HCEC 1CT (cell line): ENCODE measurements at places on chromosomes 1 and 21.
A peak's percentile ranks its signal among the peaks of the same experiment; 100 is the strongest.

- no peak for DNase-seq
These were observed 83.1 kb upstream of the AJAP1 start for GRCh38 chr1:4571263-4571662.

GRCh38 chr21:42218836-42219605, at the start of gene ABCG1:
Gene ABCG1, plus strand, starts transcription at chr21:42219140. Its CDS starts 123 bp downstream, at chr21:42219263.
- DNase-seq = no peak

- no peak for DNase-seq
These were observed 608 bp downstream of the PEF1 start for GRCh38 chr1:31643976-31644559.

DNA sequence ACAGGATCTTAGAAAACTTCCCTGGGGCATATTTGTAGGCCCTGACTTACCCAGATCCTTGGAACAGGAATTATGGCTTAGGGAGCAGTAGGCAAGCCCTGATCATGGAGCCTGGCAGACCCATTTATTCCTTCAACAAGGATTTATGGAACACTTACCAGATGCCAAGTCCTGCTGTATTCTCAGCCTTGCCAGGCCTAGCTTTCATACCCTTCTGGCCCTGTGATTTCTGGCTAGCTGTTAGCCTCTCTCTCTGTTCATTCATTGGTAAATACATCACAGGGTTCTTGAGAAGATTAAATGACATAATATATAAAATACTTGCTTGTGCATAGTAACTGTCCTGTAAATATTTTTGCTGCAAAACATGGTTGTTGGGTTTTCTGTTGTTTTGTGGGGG, 32.4 kb upstream of the SRP9 start:
- DNase-seq = no peak

DNA sequence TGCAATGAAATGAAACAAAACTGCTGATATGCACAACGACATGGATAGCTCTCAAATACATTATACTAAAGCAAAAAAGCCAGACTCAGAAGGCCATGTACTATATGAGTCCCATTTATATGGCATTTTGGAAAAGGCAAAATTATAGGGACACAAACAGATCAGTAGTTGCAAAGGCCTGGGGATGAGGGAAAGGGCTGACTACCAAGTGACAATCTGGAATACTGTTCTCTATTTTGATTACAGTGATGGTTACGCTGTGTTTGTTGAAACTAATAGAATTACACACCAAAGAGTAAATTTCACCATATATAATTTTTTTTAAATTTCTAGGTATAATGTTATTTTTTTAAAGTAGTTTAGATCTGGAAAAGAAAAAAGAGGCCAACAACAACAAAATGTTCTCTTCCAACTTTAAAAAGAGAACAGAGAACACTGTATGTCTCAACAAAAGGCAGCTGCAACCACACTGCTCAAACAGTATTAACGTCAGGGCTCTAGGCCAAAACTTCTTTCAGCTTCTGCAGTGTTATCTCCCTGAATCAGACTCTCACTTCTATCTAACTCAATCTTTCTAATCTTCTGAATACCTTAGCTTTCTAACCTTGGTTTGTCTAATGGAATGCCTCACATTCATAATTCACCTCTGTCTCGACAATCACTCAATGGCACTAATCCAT, 75.8 kb downstream of the FOXJ3 start:
- DNase-seq = peak; percentile 57

DNA sequence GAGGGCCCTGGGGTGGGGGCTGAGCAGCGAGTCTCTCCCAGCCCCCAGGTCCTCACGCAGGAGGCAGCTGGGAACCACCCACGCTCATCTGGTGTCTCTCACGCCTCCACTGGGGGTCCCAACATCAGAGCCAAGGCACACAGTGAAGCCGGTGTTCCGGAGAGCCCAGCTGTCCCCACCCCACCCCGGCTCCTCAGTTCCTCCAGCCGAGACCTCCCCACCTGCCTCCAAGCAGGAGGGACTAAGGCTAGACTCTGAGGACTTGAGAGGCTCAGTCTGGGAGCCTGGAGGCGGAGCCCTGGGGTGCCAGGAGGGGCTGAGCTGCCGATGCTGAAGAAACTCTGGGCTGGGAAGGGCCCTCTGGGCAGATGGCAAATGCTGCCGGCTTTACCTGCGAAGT, 1.6 kb upstream of the HPCA start:
- no peak for DNase-seq

GRCh38 chr1:40742363-40743061, 41.1 kb upstream of the KCNQ4 start:
- DNase-seq = no peak

- DNase-seq = peak; percentile 94
These were observed 132.7 kb upstream of the IPO9 start for GRCh38 chr1:201696217-201696761.

DNA sequence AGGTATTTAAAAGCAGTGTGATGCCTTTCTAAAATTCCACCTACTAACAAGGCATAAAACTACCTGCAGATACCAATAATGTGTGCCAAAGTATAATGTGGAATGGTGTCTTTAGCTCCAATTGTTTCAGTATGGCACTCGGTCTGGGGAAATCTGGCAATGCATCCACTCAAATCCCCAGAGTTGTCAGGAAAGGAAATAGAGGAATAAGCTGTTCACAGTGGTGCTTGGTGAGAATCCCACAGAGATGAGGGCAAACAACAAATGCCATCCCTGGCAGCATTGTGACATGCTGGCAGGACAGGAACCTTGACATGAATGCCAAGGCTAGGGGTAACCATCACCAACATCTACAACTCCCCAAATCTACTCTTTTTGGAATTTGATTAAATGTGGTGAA, 240.7 kb downstream of the BARHL2 start:
- no peak for DNase-seq

- DNase-seq = no peak
These were observed 25.0 kb upstream of the DDX59 start for GRCh38 chr1:200694738-200695137.

DNA sequence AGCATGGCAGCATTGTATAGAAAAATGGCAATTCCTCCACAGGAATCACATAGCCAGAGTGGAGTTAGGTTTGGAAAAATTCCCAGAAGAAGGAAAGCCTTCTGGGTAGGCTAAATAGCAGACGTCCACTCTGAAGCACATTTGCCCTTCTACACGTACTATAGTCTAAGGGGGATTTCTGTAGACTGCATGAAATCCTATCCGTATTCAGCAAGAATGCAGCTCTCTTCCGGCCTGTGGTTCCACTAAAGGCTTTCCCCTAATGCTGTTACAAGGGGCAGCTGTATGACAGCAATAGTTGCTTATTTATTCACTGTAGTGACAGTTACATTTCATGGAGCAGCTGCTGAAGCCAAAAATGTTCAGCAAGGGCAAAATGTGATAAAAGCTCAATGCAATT, 263.6 kb downstream of the RWDD3 start:
- DNase-seq = no peak

DNA sequence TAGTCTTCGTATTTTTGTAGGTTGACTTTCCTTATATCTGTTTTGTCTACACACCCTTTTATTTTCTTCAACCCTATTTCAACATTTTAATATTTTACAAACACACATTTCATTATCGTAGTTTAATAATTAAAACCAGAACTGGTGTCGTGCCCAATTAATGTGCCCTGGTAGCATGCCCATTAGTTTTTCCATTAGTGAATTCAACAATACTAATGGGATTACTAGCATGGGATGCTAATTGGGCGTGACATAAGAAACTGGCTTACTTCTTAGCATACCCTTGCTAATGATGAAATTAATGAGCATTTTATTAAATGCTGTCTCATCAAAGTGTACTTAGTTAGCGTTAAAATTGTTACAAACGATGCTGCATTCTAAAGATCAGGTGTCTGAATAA, 332.7 kb downstream of the USH2A start:
- DNase-seq = no peak

GRCh38 chr1:111201275-111202090, 1.0 kb upstream of the DENND2D start:
- DNase-seq = no peak

- no peak for DNase-seq
These were observed 685 bp upstream of the RIPPLY3 start for GRCh38 chr21:37005548-37006485.

DNA sequence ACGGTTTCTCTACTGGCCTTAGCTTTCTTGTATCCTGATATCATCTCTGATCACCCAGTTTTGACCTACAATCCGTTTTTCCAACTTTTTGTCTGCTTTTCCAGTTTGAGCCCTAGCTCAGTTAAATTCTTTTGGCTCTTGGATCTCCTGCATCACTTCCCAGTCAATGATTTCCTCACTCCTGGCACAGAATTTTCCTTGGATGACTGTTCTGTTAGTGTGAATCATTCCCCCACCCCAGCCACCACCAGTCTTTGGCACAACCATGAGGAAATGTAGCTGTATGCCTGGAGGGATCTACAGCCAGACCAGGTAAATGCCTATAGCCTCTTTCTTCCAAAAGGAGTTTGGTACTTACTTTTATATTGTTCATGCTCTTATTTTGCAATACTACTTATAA, 187.2 kb upstream of the PTGFR start:
- DNase-seq = peak; percentile 93

DNA sequence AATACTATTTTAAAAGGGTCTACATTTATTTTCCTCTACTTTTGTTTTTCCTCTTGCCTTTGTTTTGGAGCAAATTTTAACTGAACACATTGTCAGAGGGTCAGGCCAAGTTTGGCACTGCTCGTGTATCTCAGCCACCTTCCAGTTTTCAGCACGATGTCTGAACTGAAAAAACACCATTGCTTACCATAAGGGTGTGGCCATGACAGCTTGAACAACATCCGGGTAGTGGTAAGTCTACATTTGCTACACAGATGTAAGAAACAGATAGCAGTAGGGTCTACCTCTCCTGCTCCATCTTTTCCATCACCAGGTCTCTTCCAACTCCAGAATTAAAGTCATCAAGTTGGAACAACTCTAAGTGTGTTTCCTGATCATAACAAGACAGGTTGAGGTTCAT, 4.2 kb downstream of the HIVEP3 start:
- DNase-seq = no peak

DNA sequence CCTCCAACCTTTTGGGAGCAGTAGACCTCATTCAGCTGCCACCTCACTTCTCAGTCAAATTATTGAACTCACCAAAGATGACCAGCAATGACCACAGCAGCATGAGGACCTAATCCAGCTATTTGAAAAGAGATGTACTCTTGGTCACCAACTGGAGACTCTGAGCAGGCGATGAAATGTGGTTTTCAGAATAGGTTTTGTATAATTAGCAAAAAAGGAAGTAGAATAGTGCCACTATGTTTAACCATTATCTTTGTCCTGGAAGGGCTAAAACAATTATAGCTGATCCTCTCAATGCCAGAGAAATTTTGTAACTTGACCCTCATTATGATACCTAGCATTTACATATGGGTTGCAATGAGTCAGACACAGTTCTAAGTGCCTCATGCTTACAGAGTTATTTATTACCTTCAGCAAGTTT, at the start of gene FCRL2:
Gene FCRL2, minus strand, starts transcription at position 162 of the 421 bp plus-strand sequence. Its CDS starts 59 bp downstream, at position 103.
- no peak for DNase-seq

- DNase-seq = no peak
These were observed 69.6 kb upstream of the C1orf105 start for GRCh38 chr1:172350856-172351255.

GRCh38 chr21:38793926-38794713, 11.6 kb upstream of the ETS2 start:
- DNase-seq = no peak

GRCh38 chr1:176460544-176461336, 2.2 kb upstream of the PAPPA2 start:
- DNase-seq = no peak

DNA sequence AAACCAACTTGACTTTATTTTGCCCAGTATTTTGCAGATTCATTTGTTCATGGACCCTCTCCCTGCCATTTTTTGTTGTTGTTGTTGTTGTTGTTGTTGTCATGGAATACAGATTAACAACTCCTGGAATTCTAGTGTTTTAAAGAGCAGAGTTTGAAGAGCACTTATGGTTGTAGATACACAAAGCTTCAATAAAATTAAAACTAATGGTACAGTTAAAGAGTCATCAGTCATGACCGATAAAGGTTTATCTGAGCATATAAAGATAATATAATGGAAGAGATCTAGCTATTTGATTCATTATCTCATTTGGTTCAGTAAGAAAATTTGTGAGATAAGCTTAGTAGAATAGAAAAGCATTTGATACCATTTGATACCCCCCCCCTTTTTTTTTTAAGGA, 21.8 kb downstream of the NEK7 start:
- no peak for DNase-seq

DNA sequence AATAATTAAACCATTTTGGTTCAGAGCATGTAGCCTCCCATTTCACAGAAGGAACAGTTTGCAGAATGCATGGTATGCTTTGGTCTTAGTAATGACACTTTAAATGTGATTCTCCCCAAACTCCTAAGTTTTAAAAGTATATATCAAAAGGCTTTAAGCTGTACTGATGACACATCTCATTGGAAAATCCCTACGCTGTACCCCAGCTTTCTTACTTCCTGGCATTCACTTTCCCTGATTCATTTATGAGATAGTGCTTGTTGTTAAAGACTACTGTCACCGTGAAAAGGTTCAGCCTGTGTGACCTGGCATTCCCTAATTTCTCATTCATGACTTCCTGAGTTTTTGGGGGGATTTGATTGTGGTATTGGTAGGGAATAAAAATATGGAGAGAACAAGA, 53.4 kb downstream of the MPZL1 start:
- peak; percentile 77 for DNase-seq

DNA sequence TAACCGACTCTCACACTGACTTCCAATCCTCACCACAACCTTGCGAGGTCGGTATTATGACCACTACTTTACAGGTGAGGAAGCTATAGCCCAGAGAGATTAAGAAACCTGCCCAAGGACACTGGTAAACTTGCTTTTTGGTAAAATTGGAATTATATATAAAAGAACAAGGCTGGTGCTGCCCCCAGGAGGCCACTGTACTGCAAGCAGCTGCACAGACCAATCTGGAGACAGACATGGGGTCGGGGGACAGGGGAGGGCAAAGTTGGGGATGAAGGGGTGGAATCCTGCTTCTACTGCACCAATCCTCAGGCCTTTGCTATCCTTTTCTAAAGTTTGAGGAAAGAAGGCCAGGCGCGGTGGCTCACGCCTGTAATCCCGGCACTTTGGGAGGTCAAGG, 280.8 kb downstream of the SPATA17 start:
- DNase-seq = no peak

- DNase-seq = no peak
These were observed 7.8 kb downstream of the ZNHIT6 start for GRCh38 chr1:85700422-85700821.

DNA sequence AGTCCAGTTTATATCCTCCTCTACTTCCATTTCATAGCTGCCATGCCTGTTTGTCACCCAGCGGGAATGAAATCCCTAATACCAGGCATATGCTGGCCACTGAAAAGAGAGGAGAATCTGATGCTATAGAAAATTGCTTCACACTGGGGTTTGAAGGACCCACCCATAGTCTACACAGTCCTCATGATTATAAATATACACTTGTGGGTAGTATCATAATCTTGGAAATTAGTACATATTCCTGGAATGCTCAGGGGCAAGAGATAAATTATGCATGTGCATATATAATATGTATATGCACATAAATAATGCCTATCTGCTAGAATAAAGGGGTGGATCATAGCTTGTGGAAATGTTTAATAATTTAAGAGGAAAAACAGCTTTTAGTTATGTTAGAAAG, 105.8 kb downstream of the PRRX1 start:
- DNase-seq = no peak

GRCh38 chr1:1243807-1244191, 2.7 kb downstream of the C1QTNF12 start:
- no peak for DNase-seq

GRCh38 chr1:44571712-44572571, 102.3 kb downstream of the TMEM53 start:
- DNase-seq = no peak
